ENCODE measurements at places on chromosomes 12 and 14.

- DNase-seq, result no peak
Measured at GRCh38 chr12:132151145-132151765, 7.0 kb downstream of the NOC4L start.

GRCh38 chr14:58650857-58651256 is 13.1 kb downstream of the DACT1 start:
- DNase-seq, result no peak

GRCh38 chr12:102010265-102010994 is 51.4 kb downstream of the WASHC3 start:
- DNase-seq, result no peak

DNA sequence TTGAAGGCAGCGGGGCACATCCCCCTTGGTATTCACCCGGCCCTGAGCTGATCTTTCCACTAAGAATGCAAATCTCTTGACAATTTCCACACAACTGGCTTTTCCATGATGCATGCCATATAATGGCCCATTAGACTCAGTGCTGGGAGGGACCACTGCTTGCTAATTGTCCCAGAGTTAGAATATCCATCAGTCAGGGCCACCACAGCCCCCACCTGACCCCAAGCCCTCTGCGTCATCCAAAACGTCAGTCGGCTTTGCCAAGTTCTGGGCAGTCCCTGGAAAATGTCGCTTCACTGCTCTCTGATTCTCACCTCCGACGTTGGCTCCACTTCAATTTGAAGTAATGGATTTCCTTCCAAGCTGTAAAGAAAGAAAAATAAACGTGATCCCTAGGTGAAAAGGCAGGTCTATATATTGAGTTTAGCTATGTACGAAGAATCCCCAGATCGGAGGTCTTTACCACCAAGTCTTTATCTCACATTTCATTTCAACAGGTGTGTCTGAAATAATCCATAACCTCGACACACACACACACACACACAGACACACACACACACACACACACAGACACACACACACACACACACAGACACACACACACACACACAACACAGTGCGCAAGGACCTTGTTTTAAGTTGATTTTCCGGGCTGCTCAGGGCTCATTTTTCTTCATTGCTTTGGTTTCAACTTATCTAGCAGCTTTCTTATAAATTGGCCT is 165.5 kb upstream of the NOS1 start:
- DNase-seq, result no peak

GRCh38 chr12:33654313-33654712 is 214.7 kb upstream of the SYT10 start:
- DNase-seq, result no peak

- no peak for DNase-seq
Measured at GRCh38 chr14:55897031-55897430, 221.2 kb upstream of the PELI2 start.

Data from cerebellum (tissue), 4 donors.